ENCODE measurements at places on chromosomes 4 and X. TPM values are rescaled to one million over a fixed set of nuclear protein-coding genes. Genes with fewer than 3 reads are reported as not detected.

The PRSS48 gene
- not detected for total RNA-seq

The USP51 gene
- not detected for total RNA-seq

DNA sequence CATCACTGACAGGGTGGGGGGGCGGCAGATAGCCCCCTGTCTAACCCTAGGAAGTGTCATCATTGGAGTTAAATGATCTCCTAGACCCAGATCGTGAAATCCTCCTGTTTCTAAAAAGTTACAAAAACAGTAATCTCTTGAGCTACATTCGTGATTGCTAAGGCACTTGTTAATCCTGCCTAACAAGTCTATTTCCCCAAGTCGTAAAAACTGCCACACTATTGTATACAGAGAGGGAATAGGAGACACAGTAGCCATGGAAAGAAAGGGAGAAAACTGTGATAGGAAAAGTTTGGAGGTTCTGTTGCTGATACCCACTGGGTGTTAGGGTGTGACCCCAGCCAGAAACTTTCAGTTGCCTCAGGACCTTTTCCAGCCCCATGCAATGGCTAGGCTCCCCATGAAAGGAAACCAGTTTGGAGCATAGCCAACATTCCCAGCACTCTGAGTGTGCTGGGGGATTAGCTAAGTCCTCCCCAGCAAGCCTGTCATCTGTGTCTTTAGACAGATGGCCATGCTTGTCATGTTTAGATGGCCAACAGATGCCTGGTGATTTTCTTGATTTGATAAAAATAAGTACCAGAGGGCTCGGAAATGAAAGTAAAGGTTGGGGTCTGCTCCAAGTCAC is 63.3 kb upstream of the ANXA10 start:
- no peak for DNase-seq

The EREG gene
- 498 TPM for total RNA-seq

DNA sequence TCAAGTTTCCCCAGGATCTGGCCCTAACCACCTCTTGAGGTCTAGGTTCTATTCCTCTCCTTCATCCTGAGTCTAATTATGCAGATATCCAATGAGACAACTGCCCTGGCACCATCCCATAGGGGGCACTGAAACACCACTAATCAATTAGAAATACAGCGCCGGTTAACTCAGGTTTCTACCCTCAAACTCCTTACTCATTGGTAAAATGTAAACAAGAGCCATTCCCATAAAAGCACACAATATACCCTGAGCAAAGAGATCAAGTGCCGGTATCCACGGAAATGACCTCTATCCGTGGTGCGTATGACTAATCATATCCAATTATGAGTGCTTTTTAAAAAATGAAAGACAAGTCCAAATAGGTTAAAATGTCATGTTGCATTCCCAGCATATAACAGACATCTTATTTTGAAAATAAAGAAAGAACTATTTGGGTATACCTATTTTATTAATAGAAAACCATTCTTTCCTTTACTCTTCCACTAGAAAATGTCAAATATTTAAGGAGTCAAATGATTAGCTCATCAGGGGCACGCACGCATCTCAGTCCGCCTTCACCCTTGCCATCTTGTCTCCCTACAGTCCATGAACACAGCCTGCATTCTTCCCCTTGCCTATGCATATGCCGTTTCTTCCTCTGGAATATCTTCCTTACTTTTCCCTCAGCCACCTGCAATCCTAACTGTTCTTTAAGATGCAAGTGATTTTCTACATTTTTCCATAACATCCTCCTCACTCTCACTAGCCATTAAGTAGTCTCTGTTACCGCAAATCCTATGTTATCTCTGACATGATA is 141.1 kb downstream of the MAML3 start:
- peak; percentile 50 for DNase-seq

DNA sequence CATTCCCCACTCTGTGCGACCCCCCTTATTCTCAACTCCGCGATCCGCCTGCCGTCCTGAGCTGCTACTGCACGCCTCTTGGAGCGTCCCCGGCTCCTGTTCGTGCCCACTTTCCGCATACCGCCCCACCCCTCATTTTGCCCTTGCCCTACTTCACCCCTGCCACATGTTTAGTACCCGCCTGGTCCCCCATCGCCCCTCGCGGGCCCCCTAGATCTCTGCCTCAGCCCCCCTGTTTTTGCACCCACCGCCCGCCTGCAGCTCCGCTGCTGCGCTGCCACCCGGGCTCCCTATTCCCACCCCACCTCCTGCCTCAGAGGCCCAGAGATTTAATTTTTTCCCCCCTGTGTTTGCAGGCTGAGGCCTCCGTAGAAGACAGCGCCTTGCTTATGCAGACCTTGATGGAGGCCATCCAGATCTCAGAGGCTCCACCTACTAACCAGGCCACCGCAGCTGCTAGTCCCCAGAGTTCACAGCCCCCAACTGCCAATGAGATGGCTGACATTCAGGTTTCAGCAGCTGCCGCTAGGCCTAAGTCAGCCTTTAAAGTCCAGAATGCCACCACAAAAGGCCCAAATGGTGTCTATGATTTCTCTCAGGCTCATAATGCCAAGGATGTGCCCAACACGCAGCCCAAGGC is 1.4 kb downstream of the MAGED1 start:
- DNase-seq: no peak

DNA sequence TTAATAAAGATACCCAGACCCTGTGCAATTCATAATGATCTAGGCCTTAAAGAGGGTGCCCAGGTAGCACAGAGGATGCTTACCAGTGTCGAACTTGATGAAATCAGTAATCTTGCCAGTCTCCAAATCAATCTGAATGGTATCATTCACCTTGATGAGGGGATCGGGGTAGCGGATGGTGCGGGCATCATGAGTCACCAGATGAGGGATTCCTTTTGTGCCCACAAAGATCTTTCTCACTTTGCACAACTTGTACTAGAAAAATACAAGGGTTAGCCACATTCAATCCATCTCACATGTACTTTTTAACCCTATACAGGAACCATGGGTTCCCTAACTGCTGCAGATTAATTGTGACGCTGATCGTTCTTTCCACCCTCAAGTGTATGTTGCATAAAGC is 3.3 kb downstream of the RPS4X start:
- DNase-seq: no peak

The HTN3 gene
- total RNA-seq: not detected

The DACH2 gene
- not detected for total RNA-seq

Data from HCT116 (cell line).